GOT3 (cell line): ENCODE measurements at places on chromosomes 1 and 21.

- DNase-seq: no peak
Measured at GRCh38 chr1:226738995-226739695, at the start of gene ITPKB. ITPKB (minus strand) TSS chr1:226739282; CDS start chr1:226737458, 1,824 bp downstream.

DNA sequence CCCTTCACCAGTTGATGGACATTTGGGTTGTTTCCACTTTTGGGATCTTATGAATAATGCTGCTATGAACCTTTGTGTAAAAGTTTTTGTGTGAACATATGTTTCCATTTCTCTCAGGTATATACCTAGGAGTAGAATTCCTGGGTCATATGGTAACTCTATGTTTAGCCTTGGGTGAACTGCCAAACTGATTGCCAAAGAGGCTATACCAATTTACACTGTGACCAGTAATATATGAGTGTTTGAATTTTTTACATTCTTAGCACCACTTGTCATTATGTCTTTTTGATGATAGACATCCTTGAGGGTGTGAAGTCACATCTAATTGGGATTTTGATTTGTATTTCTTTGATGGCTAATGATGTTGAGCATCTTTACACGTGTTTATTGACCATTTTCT is 290.1 kb downstream of the DUSP10 start:
- no peak for DNase-seq

- DNase-seq: no peak
Measured at GRCh38 chr1:7022058-7022457, 236.8 kb downstream of the CAMTA1 start.

DNA sequence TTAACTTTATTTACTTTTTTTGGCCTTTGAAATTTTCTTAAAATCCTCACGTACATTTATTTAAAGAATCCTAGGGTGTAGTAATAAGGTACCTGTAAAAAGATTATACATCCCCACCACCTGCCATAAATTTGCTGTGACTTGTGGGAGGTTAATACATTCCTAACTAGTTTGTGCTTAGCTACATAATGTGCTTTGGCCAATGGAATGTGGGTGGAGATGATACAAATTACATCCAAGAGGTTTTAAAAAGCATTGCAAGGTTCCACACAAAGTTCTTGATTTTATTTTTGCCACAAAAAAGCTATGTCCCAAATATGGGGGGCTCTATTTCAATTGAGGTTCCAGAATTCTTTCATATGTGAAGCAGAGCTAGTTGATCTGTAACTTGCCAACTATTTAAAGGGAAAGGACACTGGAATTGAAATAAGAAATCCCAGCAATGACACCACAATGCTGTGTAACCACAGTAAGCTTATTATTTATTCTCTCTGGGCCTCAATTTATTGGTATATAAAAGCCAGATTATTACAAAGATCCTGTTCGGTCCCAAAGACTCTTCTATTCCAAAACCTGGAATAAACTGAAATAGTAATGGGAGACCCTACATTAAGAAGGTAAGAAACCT is 15.7 kb downstream of the ASPM start:
- DNase-seq: no peak

DNA sequence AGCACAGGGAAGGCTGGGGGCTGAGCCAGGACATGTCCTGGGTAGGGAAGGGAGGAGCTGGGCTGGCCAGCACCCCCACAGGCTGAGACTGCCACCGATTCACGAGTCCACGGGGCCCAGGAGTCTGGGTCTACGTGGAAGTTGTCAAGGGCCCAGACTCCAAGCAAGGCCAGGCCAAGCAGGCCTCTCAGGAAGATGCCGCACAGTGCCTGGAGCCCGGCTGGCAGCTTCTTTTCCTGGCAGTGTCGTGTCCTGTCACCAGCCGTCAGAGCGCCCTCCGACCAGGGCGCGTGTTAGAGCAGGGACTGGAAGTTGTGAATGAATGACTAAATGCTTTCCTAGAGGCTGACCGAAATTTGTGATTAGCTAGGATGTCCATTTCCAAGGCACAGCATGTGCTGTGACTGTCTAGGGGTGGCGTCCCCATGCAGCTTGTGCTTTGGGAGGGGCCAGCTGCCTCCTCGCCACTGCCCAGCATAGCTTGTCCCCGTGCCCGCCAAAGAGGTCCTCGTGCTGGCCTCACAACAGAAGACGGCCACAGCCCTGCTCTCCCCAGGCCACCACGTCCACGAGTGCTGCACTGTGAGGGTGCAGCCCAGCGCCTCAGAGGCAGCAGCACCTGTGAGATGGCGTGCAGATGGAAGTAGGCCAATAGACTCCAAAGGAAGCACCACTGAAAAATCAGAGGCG is 147.4 kb upstream of the COL6A1 start:
- DNase-seq: no peak

DNA sequence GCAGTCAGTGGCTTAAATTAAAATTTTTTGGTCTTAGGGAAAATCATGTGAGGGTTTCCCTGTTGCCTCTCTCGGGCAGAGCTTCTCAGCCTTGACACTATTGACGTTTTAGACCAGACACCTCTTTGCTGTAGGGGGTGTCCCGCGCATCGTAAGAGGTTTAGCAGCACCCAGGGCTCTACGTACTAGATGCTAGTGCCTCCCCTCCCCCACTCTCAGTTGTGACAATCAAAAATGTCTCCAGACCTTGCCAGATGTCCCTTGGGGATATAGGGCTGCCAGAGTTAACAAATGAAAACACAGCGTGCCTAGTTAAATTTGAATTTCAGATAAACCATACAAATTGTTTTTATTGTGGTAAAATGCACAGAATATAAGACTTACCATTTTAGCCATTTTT is 293.3 kb downstream of the DISC1 start:
- DNase-seq: no peak

DNA sequence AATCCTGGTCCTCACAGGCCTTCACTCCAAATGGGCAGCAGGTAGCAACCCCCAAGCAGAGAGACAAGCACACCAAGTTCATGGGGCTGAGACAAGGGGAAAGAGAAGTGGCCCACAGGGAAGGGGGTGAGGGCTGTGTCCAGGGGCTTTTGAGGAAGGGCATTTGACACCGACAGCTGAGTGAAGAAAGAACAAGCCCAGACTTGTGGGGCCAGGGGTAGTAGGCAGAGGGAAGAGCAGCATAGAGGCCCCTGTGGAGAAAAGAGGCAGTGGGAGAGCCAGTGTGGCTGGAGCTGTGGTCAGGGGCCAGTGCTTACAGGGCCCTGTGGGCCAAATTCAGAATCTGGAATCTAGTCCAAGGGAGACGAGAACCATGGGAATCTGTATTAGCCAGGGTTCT is 85.4 kb downstream of the IGSF21 start:
- no peak for DNase-seq

DNA sequence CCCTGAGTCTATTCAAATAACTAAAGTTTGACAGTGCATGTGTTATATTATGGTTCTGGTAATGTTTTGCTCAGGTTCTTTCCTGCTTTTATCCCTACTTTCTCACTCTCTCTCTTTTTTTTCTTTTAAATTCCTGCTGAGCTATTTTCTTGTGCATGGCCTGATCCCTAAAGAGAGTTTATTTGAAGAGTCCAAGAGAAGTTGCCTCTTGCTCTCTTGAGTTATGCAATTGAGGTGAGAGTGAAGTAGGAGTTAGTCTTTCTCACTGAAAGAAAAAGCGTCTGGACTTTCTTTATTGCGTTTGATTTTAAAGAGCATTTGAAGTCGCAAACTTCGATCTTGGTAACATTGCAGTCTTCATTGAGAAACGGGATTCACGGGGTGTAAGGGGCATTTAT is 136.2 kb upstream of the RAVER2 start:
- DNase-seq: no peak

DNA sequence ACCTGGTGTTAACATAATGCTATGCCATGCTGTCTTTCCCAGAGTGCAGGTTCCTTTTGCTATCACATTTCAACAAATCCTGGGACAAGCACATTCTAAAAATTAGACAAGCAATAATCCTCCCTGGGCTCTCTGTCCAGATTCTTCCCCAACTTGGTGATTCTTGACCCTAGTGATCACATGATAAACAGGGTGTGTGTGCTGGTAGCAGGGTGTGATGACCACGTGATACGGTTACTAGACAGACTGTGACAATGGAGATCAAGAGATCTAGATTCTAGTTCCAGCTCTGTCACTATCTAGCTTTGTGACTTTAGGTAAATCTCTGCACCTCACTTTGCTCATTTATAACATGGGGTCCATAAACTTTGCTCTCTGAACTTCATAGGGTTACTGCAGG is 61.9 kb upstream of the HSD17B7 start:
- no peak for DNase-seq

- no peak for DNase-seq
Measured at GRCh38 chr1:162182090-162182489, 112.6 kb downstream of the NOS1AP start.

- DNase-seq: no peak
Measured at GRCh38 chr21:43815107-43815613, 25.8 kb downstream of the RRP1 start.

GRCh38 chr1:34796990-34797389 is 4.2 kb downstream of the GJA4 start:
- no peak for DNase-seq

DNA sequence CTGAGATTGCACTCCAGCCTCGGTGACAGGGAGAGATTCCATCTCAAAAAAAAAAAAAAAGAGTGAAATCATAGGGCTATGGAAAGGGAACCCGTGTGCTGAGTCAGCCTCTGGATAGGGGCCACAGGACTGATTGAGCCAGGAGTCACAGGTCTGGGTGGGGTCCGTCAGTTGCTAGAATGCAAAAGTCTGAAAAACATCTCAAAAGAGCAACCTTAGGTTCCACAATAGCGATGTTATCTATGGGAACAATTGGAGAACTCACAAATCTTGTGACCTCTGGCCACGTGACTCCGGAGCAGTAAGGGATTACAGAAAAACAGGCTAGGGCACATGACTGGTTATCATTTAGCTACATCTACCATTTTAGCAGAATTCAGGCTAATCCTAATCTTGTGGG is 32.8 kb upstream of the GREM2 start:
- no peak for DNase-seq

DNA sequence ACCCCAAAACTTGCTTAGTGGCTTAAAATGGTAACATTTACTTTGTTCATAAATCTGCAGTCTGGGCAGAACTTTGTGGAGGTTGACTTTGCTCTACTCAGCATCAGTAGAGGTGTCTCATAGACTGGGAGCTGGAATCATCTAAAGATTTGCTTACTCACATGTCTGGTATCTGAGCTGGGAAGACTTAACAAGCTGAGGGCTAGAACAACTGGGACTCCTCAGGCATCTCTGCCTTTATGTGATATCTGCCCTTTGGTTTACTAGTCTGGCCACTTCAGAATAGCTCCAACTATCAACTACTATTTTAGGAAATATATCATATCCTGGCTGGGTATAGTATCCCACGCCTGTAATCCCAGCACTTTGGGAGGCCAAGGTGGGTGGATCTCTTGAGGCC is 82.5 kb downstream of the C4BPA start:
- no peak for DNase-seq

- no peak for DNase-seq
Measured at GRCh38 chr1:2307972-2308371, 79.9 kb downstream of the SKI start.

DNA sequence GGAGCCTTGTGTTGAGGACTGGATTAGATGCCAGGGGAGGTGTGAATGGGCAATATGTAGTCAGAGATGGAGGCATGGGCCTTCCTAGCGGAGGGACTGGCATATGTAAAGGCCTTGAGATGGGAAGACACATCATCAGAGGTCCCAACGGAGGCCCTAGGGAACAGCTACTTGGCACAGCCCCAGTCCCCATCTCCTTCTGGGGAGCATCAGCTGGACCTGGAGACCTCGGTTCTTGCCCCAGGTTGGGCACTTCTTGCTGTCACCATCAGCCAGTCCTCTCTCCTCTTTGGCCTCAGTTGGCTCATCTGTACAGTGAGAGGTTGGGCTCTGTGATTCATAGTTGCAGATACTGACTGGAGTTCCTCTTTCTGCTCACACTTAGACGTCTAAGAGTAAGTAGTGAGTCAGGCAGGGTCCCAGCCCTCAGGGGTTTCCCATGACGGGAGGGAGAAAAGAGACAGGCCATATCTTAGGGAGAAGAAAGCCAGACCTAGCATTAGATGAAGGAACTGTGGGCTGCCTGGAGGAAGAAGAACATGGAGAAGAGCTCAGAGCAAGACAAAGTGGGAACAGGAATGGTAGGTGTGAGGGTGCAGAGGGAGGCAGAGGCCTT is 3.4 kb upstream of the MARCKSL1 start:
- no peak for DNase-seq

DNA sequence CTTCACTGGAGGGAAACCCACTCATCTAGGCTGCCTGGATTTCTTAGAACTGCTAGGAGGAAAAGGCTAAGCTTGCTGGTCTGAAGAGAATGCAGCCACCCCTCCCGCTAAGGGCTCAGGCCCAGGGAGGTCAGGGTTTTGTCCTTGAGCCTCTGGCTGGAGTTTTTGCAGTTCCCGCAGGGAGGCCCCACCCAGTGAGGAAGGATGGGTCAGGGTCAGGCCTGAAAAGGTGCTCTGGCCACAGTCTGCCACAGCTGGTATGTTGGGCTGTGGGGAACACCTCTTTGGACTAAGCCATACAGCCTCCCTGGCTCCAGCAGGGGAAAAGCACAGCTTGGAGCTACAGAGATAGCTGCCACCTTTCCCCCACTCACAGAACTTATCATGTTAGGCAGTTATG is 71.4 kb upstream of the PAPPA2 start:
- DNase-seq: no peak

GRCh38 chr1:228016181-228016510 is 9.3 kb downstream of the WNT3A start:
- DNase-seq: no peak

DNA sequence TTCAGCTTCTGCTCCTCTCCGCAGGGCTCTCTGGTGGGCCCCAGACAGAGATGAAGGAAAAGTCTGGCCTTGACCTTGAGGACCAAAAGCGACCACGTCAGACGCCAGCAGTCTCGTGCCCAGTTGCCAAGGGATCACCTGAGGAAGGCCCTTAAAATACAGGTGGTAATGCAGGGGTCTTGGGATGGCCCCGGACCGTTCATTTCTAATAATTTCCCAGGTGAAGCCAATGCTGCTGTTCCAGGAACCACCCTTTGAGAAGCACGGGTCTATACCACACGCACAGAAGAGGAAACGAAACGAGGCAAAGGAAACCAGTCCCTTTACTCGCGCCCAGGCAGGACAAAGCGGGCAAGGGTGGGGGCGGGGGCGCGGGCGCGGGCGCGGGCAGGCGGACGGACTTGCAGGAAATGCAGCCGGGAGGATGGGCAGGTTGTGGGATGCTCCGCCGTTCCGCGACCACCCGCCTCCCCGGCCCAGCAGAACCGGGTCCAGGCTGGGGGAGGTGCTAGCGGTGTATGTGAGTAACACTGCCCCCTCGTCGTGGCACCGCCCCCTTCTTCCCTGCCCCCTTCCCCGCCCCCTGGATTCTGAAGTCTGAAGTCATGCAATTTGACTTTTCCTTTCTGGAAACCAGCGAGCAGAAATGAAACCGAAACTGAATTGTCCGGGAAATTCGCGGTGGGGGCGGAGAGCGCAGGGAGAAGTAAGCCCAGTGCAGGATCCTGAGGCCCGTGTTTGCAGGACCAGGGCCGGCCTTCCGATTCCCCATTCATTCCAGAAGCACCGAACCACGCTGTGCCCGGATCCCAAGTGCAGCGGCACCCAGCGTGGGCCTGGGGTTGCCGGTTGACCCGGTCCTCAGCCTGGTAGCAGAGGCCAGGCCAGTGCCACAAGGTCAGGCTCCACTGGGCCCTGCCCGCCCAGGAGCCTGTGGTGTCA is 5.8 kb upstream of the MX1 start:
- DNase-seq: peak; percentile 43

GRCh38 chr1:77446841-77447555 is 165.2 kb downstream of the AK5 start:
- DNase-seq: no peak

- no peak for DNase-seq
Measured at GRCh38 chr1:231940701-231941100, 314.1 kb downstream of the DISC1 start.
